ENCODE measurements at places on chromosomes 4 and X. TPM values are rescaled to one million over a fixed set of nuclear protein-coding genes. Genes with fewer than 3 reads are reported as not detected.

NBDY gene
- total RNA-seq, result 49.9 TPM

TLR1 gene
- 0.38 TPM for total RNA-seq

CASP6 gene
- 16.7 TPM for total RNA-seq

UGT2B15 gene
- total RNA-seq, result not detected

ZNF81 gene
- 15.8 TPM for total RNA-seq

SNX12 gene
- 60.9 TPM for total RNA-seq

GYPA gene
- total RNA-seq, result not detected

SPANXN3 gene
- not detected for total RNA-seq

- no peak for DNase-seq
These were observed 11.0 kb downstream of the SLC25A31 start for GRCh38 chr4:127741247-127741646.

DNA sequence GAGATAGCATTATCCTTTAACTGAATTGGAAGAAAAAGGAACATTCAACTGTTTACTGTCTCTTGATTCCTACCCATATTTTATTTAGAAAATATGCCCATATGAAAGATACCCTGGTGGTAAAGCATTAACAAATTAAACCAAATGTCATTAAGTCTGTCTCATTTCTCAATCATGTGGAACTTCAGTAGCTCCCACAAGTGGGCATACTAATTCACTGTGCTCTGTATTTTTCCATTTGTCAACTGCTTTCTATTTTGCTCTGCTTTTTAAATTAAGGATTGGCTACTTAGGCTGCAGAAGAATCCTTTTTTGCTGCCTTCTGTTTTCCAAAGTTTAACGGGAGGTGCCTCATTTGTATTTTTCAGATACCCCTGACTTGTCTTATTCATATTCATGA lies 77.2 kb downstream of the DDIT4L start:
- DNase-seq, result no peak

DNA sequence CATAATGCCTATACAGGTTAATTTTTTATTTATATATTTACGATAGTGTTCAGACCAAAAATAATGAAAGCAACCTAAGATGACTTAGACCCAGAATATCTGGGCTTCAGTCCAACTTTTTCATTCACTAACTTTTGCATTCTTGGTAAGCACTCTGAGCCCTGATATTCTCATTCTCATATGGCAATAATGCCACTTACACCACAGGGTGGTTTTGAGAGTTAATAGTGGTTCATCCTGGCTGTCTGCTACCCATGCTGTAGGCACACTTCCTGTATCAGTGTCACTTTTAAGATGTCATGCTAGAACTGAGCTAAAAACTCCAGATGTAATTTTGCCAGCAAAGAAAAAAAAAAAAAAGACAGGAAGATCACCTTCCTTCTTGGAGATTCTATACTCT lies 508.7 kb upstream of the FMR1 start:
- no peak for DNase-seq

- no peak for DNase-seq
These were observed 50.1 kb downstream of the ENPP6 start for GRCh38 chr4:184167576-184167975.

DNA sequence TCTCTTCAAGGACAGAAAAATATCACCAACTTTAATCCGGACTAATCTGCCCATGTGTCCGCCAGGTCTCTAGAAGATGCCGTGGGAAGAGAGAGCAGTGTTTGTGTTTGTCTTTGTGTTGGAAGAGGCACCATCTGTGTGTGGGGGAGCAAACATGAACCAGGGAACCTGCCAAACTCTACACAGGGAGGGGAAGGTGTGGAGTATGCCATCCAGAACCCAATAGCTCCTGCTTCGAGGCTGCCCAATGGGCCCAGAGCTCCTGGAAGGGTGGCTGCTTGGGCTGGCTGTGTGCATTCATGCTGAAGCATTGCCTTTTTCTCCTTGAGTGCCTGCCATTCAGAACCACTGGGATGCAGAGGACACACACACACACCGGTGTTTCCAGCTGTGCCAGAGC lies 536.2 kb downstream of the MID1IP1 start:
- no peak for DNase-seq

GRCh38 chrX:127038065-127038464 lies 218.5 kb downstream of the PRR32 start:
- no peak for DNase-seq

DNA sequence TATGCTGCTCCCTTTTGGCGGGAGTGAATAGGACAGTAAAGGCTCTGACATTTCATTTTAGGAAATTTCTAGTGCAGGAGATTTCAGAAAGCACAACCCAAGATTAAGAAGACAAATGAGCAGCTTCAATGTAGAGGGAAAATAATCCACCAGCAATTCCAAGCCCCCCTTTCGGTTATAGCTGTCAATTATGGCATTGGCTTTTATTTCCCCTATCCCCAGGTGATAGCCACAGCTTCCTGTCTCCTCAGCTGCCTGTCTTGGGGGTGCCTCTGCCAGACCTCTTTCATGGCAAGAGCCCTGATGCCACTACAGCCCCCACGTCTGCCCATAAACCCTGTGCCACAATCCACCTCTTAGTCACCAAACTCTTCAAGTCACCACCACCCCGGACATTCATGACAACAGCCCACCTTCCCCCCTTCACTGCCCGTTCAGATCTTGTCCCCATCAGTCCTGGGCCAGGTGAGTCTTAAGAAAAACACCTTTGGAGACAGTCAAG lies 48.4 kb upstream of the CLNK start:
- no peak for DNase-seq

DNA sequence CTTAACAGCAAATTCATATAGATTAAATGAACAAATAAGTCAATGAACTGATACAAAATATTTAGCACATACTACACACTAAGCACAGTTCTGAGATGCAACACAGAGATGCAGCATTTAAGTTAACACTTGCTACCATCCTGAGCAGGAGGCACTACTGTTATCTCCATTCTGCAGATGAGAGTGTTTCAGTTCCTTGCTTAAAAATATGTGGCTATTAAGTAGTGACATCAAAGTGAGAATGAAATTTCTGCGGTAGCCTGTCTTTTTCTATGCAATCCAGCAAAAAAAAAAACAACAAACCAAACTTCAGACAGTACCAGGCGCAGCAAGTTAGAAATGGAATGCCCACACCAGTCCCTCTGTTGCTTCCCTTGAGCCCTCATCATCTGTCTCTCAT lies 90.8 kb downstream of the SHISA3 start:
- DNase-seq, result no peak

DNA sequence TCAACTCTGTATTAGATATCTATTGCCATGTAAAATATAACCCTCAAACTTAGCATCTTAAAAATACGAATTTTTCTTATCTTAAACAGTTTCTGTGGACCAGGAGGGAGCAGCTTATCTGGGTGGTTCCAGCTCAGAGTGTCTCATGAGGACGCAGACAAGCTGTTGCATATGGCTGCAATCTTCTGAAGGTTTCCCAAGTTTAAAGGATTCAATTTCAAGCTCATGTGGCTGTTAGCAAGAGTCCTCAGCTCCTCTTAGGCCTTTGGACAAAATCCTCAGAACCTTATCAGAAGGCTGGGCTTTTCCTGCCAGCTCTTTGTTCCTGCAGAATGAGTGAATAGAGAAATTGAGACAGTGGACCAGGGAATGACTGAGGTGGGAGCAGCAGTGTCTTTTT lies 2.8 kb upstream of the CTSO start:
- no peak for DNase-seq

- no peak for DNase-seq
These were observed 48.7 kb upstream of the BCOR start for GRCh38 chrX:40146262-40147125.

DNA sequence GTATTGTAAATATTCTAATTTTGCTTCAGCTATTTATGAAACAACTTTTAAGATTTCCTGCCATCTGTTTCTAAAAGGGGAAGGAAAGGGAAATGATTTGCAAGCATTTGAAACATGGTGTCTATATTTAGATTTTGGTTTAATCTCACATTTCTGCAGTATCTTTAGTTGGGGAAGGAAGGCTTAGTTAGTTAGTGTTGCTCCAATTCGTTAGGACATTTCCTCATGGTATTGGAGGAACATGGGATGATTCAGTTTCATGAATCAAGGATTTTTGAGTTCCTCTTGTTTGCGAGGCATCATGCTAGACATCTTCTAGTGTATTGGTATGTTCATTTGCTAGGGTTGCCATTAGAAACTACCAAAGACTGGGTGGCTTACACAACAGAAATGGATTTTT lies 20.5 kb upstream of the TMEM192 start:
- no peak for DNase-seq

GRCh38 chr4:48008021-48008596 lies 8.4 kb downstream of the CNGA1 start:
- DNase-seq, result no peak

- no peak for DNase-seq
These were observed 1722.9 kb upstream of the PCDH10 start for GRCh38 chr4:131426023-131426758.

DNA sequence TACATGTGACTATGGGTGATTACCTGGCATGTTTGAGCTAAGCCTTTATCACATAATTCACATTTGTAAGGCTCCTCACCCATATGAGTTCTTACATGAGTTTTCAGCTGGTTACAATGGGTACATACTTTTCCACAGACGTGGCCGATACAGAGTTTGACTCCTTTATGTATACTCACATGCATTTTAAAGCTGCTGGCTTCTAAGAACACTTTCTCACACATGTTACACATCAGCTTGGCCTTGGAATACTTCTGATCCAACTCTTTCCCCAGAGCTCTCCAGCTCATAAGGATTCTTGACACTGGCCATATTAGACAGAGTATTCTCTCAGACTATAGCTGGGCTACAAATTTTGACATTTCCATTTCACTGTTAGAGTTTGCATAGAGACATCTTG lies 66.3 kb downstream of the TAB3 start:
- DNase-seq, result no peak

DNA sequence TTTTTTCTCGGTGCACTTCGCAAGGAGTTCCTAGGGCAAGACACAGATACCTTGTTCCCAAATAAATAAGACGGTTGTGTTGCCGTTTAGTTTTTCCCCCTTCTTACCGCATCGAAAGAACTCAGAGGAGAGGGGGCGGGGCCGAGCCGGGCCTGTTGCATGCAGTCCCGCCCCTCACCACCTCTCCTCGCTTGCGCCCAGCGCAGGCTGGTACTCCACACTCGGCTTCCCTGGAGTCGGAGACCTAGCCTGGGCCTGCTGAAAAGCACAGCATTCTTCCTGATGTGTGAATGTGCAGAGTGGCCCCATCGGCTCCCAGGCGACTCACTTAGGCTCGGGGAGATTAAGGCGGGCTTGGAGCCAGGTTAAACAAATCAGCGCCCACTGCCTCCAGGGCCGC lies 26.1 kb upstream of the VMA21 start:
- DNase-seq, result no peak

Measured in chondrocyte (in vitro differentiated cells).